ENCODE measurements at places on chromosomes 6 and 20.

GRCh38 chr6:154885214-154885613, 109.9 kb upstream of the TIAM2 start:
- DNase-seq = no peak

- no peak for DNase-seq
These were observed 149.7 kb downstream of the LAMA2 start for GRCh38 chr6:129032602-129033001.

DNA sequence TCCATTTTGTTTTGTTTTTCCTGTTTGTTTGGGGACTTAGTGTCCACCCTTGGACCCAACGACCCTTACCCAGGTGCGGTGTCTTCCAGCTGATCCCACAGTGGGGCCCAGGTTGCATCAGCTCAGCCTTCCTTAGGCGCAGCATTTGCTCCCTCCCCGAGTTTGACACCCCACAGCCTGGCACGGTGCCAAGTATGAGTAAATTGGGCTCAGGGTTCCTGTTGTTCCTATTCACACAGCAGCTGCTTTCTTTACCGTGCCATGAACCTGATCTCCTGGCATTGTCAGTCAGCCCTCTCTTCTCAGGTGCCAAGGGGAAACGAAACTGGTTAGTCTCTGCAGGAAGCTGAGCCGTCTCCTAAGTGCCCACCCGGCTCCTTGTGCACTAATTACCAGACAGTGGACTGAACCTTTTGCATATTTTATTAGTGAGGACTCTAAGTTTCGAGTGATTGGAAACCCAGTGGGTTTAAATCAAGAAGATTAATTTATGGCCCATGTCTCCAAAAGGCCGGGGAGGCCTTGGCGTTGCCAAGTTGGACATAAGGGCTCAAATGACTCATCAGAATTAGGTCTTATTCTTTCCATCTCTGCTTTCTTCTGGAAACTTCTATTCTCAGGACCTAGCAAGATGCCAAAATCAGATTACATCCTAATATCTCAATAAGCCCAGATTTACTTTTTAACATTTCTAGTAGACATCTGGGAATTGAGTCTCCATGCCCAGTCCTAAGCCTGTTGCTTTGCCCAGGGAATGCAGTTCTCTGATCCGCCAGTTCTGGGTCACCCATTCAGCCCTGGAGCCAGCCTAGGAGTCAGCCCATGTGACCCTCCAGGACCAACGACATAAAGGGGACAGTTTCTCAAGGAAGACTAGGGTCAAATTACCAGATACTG, 68.8 kb downstream of the TSHZ2 start:
- DNase-seq = no peak

DNA sequence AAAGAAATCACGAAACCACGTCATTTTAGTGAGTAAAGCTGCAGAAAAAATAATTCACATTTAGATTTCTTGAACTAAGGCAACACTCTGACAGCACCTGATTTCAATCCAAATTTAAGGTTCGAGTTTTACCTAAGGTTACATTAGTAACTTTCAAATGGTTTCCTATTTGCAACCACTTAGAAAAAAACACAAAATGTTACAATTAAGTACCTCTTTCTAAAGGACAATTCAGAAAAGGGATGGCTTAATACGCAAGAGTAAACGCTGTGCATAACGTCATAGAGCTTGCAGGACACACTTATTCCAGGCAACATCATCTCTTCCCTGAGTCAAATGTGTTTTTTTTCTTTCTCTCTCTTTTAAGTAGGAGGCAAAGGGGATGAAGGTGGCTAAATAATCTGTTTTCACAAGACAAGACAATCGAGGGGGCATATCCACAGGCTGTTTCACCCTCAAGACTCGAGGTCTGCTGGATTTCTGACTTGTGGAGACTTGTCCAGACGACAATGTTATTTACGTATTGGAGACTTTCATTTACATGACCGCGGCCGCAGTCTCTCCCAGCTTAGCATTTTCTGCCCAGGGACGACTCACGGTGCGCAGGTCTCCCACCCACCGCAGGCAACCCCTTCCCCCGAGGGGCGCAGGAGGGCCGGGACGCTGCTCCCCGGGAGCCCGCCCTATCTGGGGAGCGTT, 86.0 kb downstream of the SESN1 start:
- peak; percentile 46 for DNase-seq

- DNase-seq = peak; percentile 91
These were observed 14.9 kb upstream of the MATN4 start for GRCh38 chr20:45322952-45323383.

DNA sequence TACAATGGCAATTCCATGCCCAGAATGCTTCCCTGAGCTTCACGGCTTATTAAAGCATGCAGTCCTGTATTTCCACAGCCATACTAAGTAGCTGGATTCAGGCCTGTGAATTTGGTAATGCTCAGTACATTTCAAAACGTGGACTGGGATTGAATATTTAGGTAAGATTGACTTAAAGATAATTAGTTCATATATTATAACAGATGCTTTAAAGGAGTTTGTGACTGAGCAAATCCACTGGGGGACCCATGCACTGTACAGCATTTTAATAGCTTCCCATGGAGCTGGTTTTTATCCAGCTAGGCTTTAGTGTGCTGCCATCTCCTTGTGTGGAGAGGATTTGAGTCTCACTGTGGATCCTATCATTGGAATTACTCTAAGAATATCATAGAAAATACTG, 420.9 kb upstream of the FLRT3 start:
- DNase-seq = no peak

DNA sequence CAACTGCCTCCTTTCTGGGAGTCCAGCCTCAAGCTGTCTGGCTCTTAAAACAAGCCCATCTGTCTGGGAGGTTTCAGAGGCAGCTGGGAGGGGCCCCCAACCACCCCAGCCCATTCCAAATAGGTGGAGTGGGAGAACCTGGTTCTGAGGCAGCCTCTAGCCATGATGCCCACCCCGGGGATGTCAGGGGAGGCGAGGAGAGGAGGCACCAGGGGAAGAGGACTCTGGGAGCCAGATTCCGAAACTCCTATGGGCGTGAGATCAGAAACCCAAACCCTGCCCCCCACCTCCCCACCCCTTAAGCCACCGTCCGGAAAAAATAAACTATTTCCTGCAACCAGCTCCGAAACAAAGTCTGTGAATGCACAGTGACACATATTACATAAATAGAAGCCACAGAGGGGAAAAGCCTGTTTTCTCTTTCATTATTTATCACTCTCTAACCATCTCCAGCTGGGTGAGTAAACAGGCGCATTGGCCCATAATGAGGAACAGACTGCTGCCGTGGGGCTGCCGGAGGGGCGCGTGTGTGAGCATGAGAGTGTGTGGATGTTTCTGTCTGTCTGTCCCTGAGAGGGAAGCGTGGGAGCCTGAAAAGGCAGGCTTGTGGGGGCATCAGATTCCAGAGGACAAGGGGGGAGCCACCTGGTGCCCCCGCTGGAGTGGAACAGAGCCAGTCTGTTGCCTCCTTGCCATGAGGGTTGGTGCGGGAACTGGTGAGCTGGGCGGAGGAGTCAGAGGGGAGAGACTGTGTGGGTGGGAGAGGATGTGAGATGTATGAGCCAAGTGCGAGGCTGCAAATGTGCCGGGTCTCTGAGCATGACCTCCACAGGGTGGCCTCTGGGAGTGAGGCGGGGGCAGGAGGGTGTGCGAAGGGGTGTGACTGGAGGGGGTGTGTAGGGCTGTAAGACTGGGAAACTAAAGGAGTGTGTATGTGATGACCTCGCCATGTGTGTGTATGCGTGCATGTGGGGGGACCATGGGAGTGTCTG, 14.3 kb upstream of the FOXP4 start:
- DNase-seq = peak; percentile 50

DNA sequence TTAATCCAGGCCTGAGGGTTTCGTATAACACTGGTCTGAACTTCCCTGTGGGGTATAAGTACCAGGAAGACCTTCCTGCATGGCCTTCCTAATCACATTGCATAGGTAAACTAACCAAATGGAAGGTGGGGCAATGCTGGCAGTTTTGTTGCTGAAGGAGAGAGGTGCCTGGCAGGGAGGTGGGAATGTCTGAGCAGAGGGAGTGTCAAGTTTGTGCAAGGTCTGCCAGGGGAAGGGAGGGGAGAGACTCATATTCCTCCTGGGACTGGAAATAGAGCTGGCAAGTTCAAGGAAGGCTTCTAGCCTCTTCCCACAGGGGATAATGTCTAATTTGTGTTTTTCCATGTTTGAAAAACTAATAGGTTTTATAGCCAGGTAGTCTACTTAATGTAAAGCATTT, 70.6 kb downstream of the HDDC2 start:
- no peak for DNase-seq

GRCh38 chr20:10495173-10495572, 60.1 kb downstream of the SLX4IP start:
- no peak for DNase-seq

- DNase-seq = no peak
These were observed 7.4 kb upstream of the KIF16B start for GRCh38 chr20:16580620-16581019.
